DMS53 (cell line): ENCODE measurements at places on chromosomes 7 and 10.

DNA sequence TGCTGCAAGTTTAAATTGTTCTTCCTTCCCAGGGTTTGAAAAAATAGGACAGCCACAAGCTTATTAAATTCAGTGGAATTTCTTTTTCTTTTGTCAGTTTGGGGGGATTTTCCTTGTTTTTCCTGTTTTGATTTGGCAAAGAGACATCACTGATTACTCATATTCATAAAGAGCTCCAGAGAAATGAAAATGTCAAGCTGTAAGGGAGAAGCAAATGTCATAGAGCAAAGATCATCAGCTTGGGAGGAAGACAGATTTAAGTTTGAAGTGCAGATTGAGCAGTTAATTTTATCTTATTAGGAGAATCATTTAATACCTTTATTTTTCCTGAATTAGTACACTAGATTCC, 255.8 kb upstream of the PHYHIPL start:
- DNase-seq = no peak

DNA sequence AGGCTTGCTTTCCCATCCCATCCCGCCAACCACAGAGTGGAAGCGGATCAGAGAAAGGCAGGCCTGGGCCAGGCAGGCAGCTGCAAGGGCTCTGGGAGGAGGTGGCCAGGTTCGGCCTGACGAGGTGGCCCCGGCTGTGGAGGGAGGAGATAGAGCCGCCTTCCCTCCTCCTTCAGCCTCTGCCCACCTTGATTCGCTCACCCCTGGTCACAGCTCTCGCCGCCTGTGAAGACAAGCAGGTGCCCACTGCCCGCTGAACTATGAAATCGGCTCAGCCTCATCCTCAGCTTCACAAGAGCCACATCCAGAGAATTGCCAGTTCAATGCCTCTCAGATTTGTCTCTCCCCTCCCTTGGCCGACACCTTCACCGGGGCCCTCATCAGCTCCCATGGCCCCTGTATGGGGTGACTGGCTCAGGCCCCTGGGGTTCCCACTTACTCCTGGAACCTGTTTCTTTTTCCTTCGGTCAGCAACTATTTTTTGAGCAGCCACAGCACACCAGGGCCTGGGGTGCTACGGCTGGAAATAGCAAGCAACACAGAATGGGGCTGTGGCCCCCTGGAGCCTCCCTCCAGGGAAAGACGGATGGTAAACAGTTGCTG, 80.0 kb upstream of the CHST15 start:
- DNase-seq = no peak

DNA sequence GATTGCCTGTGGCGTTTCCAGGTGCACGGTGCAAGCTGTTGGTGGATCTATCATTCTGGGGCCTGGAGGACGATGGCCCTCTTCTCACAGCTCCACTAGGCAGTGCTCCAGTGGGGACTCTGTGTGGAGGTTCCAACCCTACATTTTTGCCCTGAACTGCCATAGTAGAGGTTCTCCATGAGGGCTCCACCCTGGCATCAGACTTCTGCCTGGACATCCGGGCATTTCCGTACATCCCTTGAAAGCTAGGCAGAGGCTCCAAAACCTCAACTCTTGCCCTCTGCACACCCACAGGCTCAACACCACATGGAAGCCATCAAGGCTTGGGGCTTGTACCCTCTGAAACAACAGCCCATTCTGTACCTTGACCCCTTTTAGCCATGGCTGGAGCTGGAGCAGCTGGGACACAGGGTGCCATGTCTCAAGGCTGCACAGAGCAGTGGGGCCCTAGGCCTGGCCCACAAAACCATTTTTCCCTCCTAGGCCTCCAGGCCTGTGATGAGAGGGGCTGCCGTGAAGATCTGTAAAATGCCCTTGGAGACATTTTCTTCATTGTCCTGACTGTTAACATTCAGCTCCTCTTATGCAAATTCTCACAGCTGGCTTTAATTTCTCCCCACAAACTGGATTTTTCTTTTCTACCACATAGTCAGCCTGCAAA, 10.0 kb upstream of the FGL2 start:
- DNase-seq = peak; percentile 33

GRCh38 chr7:131436384-131436783, 108.7 kb downstream of the MKLN1 start:
- no peak for DNase-seq

- DNase-seq = no peak
Observed at GRCh38 chr7:66807736-66808135, 67.2 kb downstream of the RABGEF1 start.

GRCh38 chr7:44398953-44399574, 73.7 kb upstream of the CAMK2B start:
- DNase-seq = peak; percentile 46

GRCh38 chr10:46170789-46171188, 116.0 kb upstream of the ANTXRL start:
- DNase-seq = no peak

GRCh38 chr10:5461203-5461588, 38.2 kb downstream of the CALML5 start:
- no peak for DNase-seq

DNA sequence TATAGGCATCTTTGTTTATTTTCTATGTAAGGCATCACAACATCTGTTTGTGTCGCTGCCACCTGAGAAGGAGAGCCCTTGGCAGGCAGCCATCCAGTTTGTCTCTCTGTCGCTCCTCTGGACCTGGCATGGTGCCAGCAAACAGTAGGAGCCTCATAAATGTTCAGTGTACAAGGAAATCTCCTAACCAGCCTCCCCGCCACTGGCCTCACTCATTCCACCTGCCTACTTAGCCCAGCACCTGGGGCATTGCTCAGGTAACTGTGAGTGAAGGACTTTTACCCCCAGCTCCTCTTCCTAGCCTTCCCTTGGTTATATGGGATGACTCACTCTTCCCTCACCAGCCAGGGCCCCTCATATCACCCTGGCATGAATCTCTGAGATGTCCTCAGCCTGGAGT, 61.7 kb upstream of the NPTX2 start:
- no peak for DNase-seq

DNA sequence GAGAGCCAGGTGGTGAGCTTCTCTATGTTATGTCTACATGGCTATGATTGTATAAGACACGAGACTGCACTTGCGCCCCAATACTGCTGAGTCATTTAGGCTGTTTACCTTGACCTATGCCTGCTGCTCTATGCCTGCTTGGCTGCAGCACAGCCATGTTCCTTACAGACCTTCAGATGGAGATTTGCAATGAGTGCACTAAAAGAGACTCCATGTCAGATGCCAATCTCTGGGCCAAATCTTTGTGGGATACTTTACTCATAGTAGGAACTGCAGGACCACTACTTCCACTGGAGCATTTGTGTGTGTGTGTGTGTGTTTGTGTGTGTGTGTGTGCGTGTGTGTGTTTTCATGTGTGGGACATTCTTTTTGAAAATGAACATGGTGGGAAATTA, 50.0 kb upstream of the KMT2E start:
- DNase-seq = peak; percentile 81

DNA sequence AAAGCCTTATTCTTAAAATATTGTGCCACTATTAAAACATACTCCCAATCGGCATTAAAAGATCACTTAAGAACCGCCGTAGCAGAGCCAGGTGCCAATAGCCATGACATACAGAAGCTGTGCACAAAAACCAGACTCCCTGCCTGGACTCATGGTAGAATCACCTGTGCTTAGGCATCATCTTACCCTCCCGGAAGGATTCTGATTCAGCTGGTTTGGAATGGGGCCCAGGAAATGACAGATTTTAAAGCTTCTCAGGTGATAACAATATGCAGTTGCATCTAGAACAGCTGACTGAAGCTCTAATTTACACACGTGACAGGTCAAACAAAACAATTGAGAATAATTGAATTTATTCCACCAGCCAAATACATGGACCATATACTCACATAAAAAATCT, 10.7 kb downstream of the A1CF start:
- DNase-seq = peak; percentile 83

- DNase-seq = peak; percentile 64
Observed at GRCh38 chr10:112952282-112953173, 2.5 kb downstream of the TCF7L2 start.

GRCh38 chr7:28609608-28610007, 197.3 kb downstream of the CREB5 start:
- DNase-seq = no peak

GRCh38 chr10:21814866-21815265, 188.7 kb downstream of the DNAJC1 start:
- DNase-seq = no peak

DNA sequence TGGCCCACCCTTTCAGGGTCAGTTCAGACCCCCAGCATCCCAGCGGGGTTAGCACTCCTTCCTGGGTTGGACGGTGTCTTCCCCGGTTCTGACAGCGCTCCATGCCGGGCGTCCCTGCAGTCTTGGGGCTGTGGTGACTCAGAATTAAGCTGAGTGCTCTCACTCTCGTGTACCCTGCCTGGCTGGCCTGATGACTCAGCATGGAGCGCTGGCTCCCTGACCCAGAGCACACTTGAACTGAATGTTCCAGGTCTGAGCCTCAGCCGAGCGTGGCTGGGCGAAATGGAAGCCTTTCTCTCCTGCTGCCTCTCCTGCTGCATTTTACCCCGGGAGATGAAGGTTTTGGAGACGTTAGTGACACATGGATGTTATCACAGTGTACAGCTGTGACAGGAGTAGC, 7.1 kb downstream of the BAG3 start:
- DNase-seq = peak; percentile 95

DNA sequence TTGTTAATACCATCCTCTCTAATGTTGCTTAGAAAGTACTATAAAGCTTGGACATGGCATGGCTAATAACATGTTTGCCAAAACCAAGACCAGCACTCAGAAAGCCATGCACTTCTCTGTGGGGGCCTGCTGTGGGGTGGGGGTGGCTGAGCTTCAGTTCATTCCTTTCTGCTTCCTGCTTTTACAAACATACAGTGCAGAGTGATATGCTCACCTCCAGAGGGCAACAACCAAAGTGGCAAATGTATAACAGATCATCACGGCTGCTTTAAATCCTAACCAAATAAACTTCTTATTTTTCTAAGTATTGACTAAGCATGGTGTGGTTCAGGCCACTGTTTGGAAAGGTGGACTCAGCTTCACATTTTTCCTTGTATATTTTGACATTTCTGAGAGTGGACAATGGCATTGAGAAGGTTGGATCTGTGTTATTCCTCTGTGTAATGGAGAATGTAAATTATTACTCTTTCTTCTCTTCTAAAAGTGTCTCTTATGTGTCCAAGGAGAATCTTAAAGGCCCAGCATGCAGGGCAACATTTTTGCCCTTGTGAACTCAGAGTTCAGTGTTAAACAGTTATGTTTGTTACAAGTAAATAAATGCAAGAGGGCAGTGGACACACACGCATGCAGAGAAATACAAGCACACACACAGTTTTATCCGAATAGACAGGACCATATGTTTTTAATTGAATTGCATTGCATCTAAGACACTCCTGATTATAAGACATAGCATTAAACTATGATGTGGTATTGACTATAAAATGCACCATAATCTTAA, 186.1 kb downstream of the HERPUD2 start:
- DNase-seq = peak; percentile 43

GRCh38 chr7:137798073-137798763, 48.6 kb downstream of the DGKI start:
- no peak for DNase-seq

DNA sequence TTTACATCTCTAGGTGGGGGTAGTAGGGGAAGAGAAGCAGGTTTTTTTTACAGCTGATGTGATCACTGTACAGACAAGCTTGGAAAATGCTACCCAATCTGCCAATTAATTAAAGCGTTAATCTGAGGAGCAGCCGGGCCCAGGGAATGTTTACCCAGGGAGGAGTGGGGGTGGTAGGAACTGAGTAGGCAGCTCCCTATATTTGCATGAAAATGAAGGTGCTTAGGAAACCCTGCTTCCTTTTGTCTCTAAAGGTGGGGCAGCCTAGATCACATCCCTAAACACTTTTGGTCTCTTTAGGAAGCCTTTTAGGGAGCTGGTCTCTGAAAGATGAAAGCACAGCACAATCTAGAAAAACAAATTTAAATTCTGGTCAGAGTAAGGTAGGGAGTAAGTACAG, 53.0 kb upstream of the NFKB2 start:
- no peak for DNase-seq

GRCh38 chr10:108612485-108612884, 1310.8 kb downstream of the XPNPEP1 start:
- no peak for DNase-seq

DNA sequence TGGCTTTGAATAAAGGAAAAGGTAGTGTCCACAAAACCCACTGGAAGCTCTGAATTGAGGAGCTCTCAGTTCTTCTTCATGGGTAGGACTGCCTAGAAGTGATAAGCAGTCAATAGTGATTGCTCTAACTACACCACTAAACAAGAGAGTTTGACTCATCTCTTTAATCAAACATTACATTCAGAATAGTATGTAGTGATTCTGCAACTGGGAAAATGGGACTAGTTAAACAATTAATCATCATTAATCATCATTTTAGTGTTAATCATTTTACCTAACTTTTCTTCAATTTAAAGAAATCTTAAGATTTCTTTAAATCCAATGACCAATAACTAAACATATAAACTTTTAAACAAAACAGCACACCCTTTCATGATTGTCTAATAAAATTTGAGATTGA, 484.0 kb upstream of the FZD8 start:
- DNase-seq = no peak

DNA sequence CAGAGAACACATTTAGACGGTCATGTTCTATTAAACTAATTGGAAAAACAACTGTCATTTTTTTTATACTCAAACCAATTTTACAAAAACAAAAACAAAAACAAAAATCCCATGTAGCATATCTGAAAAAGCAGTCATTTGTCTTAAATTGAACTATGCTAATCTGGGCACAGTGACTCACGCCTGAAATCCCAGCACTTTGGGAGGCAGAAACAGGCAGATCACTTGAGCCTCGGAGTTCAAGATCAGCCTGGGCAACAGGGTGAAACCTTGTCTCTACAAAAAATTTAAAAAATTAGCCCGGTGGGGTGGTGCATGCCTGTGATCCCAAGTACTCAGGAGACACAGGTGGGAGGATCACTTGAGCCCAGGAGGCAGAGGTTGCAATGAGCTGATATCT, 253.4 kb downstream of the DOCK4 start:
- no peak for DNase-seq

DNA sequence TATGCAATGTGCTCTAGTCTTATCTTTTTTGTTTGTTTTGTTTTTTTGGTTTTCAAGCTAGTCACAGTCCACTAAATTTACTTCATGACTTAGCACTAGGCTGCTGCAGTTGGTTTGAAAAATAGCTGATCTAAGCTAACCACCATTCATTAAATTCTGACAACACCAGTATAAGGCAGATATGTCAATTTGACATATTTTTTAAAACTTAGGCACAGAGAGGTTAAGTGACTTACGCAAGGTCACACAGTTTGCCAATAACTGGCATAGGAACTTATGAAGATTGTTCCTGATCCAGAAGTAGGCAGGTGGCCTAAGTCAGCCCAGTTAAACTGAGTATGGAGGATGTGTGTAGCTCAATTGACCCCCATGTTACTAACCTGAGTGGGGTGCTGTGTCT, 377.3 kb upstream of the NFE2L3 start:
- no peak for DNase-seq

DNA sequence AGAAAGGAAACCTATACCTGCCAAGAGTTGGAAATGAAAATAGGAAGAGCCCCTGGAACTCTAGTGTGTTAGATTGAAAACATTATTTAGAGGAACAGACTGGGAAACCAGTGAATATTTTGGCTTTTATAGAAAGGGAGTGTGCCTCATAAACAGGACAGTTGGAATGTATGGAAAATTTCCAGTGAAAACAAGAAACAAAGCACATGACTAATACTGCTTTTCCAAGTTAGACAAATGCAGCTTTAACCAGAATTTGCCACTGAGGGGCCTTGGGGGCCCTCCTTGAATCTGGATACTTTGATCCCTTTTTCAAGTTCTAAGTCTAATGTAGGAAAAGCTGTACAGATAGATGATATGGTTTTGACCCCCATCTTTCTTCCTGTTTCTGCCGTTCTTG, 21.2 kb downstream of the ITGB8 start:
- no peak for DNase-seq

- no peak for DNase-seq
Observed at GRCh38 chr10:24448351-24448999, 239.5 kb downstream of the KIAA1217 start.
